Aorta (tissue), 5 donors: ENCODE measurements at places on chromosomes 5 and 9.

DNA sequence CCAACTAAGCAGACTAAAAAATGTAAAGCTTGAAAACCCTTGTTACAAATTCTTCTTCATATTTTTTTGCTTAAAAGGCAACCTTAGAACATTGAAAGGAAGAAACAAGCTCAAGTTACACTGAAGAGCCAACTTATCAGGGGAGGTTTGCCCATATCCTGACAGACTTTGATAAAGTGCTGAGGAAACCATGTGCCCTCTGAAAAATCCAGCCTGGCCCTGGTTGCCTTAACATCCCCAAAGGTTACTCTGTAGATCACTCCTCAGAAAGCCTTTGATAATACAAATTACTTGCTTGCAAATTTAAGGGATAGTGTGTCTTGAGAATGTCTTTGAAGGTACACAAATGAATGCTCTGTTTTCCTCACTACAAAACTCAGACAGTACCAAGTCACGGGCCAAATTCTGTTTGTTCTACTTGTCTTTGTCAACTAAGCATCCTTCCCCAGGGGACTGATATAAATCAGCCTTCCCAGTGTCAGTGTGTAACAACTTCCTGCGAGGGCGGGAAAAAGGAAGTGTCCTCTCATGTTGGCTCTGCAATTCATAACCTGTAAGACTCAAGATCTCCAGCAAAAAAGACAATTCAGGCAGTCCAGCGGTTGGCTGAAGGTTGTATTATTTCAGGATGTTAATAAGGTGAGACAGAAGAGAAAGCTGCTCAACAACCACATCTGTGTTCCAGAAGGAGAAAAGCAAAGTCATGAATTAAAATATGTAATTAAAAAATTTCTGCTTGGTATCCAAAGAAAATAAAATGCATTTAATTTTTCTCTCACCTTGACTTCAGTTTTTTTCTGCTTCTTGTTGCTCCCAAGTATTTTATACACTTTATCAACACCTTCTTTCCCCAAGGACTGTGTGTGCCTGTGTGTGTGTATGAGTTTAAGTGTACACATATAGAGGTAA lies 199.9 kb downstream of the PIK3R1 start:
- DNase-seq, result no peak

DNA sequence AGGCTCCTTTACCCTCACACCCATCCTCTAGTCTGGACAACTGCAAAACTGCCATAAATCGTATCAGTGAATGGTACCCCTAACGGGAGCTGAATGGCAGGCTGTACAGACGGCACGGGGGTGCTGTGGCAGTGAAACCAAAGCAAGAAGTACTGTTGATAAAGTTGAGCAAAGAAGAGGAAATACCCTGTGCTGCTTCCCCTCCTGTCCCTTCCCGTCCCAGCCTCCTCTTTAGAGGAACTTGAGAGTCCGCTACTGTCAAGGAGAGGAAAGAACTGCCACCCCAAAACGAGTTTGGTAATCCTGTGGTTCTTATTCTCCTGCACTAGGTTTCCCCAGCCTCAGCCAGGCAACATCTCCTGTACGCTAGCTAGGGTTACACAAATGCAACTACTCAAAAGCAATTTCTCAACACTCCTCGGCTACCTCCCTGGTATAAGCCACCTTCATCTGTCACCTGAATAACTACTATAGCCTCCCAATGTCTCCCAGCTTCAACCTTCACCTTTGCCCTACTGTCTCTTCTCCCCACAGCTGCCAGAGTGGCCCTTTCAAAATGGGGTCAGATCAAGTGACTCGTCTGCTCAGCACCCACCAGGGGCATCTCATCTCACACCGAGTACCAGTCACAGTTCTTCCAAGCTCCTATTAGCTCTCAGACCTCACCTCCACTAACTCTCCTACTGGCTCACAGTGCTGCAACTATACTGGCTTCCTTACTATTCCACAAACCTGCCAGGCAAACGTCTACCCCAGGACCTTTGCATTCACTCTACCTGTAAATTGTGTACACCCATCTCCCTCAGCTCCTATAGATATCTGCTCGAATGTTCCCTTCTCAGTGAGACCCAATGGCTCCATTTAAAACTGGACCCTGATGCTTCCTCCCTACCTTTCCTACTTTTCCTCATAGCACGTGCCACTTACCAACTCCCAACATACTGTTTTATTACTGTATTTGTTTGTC lies 4.1 kb downstream of the GLRX start:
- peak; percentile 59 for DNase-seq

- no peak for DNase-seq
Measured at GRCh38 chr5:87686975-87687374, 274.2 kb upstream of the CCNH start.

GRCh38 chr5:91383956-91384300 lies 811 bp upstream of the ARRDC3 start:
- DNase-seq, result no peak

DNA sequence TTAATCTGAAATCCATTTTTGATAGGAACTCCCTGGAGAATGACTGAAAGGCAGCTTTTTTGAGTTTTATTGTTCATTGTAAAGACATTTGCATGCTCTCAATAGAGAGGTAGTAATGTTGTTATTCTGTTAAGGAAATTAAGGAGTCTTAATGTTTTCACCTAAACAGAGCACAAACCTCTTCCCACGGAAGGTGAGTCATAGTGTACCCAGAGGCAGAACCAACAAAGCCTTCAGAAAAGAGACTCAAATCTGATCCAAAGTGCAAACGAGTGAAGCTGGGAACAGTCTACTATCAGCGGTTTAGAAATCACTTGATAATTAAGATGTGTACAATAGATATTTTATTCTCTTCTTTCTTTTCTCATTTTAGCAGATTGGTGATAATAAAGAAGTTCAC lies 470.5 kb downstream of the PLK2 start:
- no peak for DNase-seq

- DNase-seq, result no peak
Measured at GRCh38 chr9:35564658-35565061, 40.4 kb upstream of the TESK1 start.

GRCh38 chr9:126836216-126836615 lies 24.2 kb upstream of the ZBTB34 start:
- no peak for DNase-seq

DNA sequence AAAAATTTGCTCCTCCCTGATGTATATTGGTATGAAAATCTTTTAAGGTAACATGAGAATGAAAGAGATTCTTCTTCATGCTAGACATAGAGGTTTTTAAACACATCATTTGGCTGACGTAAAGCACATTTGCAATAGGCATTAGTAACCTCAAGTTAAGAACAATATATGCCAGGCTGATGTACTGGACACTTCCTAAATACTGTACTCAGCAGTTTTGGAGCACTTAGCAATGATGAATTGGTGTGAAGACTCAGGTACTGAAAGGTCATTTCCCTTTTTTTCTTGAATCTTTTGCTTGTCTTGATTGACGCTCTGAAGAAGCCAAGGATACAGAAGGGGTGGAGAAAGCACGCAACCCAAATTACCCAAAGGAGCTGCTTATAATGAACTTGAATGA lies 322.5 kb downstream of the PDE4D start:
- no peak for DNase-seq

GRCh38 chr5:65261499-65261898 lies 220.2 kb downstream of the ADAMTS6 start:
- no peak for DNase-seq

DNA sequence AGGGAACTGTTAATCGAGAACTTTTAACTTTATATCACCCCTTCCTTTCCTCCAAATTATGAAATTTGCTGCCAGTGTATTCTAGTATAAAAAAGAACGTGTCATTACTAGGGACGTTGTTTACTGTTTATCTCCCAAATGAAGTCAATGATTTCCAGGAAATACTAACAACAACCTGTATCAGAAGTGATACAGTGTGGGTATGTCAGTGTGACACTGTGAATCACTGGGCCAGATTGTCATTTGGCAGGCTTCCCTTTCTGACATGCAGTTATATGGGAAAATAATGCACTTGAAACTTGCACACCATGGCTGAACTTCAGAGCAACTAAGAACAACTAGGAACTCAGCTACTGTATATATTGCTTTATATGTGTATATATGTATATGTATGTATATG lies 12.6 kb downstream of the ZNF462 start:
- DNase-seq, result no peak

DNA sequence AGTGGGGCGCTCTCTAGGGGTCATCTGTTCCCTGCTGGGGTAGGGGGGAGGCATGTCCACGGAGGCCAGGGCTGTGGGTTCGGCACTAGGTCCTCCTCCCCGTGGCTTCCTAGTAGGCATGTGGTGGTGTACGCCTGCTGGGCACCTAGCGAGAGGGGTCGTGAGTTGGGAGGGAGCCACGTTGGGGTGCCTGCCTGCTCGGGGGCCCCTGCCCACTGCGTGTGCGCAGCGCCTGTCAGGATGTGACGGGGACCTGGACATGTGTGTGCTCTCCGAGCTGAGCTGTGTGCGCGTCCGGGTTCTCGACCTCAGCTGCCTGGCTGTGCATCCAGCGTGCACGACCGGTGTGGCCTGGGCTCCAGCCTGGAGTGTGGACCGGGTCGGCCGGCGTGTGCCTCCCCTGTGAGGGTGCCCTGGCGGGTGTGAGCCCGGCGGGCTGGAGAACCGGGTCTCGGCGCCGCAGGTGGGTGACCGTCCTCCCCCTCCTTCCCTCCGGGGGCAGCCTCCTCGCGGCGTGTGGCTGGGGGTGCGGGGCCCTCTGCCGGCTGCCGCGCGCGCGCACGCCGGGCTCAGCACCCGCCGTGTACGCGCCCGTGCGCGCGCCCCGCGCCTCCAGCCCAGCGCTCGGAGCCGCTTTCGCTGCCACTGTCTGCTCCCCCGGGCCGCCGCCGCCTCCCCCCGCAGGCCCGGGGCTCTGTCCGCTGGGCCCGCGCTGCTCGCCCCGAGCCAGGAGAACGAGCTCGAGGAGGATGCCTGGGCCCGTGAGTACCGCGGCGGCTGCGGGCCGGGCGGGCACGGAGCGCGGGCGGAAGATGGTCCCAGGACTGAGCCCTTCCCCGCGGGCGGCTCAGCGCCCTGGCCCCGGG lies at the start of gene PRR7:
PRR7 (plus strand) TSS at position 615 of the 866 bp plus-strand sequence. CDS start 8,254 bp downstream, outside the sequence.
- peak; percentile 74 for DNase-seq

GRCh38 chr9:136520053-136520540 lies 25.8 kb downstream of the NOTCH1 start:
- DNase-seq, result no peak

DNA sequence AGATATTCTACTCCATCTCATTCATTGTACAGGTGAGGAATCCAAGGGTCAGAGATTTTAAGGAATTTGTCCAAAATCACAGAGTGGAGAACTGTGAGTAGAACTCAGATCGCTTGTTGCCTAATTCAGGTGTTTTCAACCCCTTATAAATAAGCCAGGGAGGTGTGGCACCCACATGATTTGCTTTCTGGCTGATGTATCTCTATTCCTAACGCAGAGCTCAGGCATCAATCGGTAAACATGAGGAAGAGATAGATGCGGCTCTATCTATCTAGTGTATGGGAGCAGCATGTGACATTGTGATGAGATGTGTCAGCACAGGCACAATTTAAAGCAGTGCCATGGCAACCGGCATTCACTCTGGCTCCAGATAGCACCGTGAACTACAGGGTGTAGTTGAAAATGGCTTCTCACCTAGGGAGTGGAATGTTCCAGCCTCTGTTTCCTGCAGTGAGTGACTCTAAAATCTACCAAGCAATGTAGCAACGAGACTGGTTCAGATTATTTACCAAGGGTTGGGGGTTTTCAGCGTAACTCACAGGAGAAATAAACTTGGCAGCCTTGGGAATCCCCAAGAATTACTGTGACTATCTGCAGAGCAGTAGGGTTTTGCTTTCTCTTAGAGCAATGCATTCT lies 53.4 kb upstream of the SUB1 start:
- DNase-seq, result peak; percentile 52

DNA sequence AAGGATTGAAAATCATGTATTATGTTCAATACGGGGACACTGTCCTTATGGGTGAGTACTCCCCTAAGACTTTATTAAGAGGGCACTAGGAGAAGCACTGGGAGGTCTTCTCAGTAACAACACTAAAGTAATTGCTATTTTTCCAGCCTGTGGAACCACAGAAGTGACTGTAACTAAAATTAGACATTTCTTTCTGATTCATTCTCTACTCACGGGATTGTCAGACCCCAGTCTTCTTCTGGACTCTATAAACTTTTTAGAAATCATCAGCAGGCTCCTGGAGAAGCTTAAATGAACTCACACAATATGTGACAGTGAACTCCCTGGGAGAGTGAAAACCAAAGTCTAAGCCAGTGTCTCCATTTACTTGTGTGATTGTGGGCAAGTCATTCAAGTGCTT lies 14.5 kb downstream of the TLR4 start:
- DNase-seq, result no peak

- DNase-seq, result no peak
Measured at GRCh38 chr9:114005371-114006154, 72.5 kb downstream of the AMBP start.

DNA sequence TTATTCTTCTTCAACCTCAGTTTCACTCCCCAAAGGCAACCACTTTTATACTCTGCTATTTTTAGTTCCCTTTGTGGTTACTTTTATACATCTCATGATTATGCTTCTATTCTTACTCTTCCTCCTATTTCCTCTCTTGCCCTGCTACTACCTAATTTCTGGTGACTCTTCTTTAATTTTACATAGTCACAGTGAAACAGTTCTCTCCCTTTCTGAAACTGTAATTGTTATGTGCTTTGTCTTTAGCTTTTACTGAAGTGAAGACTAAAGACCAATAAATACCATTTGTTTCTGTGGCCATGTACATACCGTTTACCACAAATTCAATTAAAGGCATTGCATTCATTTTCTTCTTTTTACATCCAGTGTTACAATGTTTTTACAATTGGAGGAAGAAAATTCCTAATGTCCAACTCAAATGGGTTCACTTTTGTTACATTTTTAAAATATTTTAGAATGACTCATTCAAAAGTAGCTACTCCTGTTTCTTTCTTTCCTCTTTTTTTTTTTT lies 410.6 kb downstream of the PSAT1 start:
- DNase-seq, result no peak

DNA sequence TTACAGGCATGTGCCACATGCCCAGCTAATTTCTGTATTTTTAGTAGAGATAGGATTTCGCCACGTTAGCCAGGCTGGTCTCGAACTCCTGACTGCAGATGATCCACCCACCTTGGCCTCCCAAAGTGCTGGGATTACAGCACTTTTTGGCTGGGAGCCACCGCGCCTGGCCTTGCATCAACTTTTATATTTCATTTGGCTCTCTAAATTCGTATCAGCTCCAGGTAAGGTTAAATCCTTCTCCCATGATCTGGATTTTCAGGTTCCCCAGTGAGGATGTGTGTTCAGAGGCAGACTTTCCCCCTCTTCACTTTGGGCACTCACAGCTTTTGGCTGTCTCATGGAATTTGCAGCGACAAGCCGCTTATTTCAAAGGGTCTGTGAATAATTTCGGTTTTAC lies 16.8 kb upstream of the RNF38 start:
- no peak for DNase-seq

GRCh38 chr5:79924936-79925893 lies 65.8 kb downstream of the MTX3 start:
- DNase-seq, result no peak

- DNase-seq, result peak; percentile 69
Measured at GRCh38 chr9:127886401-127886972, 9.0 kb upstream of the AK1 start.

DNA sequence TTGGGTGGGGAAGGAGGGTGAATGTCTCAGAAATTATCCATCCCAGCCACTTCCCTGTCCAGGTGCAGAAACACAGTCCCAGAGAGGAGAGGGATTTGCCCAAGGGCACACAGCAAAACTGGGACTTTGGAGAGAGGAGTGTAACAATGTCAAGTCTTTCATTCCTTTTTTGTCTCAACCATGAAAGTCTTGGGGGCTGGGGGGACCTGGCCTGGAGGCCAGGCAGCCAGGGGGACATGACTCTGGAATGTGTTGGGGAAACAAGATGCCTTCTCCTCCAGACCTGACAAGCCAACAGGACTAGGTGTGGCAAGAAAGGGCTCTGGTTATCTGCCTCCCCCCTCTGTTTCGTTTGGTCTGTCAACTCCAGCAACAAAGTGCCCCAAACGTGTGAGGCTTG lies 13.9 kb upstream of the HAND1 start:
- no peak for DNase-seq

GRCh38 chr5:149932445-149933350 lies 11.9 kb downstream of the PDE6A start:
- DNase-seq, result no peak
